ENCODE measurements at places on chromosomes 16 and 17. TPM values are rescaled to one million over a fixed set of nuclear protein-coding genes. Genes with fewer than 3 reads are reported as not detected.

The MPO gene
- total RNA-seq, result 0.17 TPM

The ASB16 gene
- not detected for total RNA-seq

The ATP2C2 gene
- not detected for total RNA-seq

The NOTUM gene
- 0.05 TPM for total RNA-seq

GRCh38 chr16:84334482-84334881 is 33.9 kb upstream of the ATP2C2 start:
- DNase-seq, result no peak

DNA sequence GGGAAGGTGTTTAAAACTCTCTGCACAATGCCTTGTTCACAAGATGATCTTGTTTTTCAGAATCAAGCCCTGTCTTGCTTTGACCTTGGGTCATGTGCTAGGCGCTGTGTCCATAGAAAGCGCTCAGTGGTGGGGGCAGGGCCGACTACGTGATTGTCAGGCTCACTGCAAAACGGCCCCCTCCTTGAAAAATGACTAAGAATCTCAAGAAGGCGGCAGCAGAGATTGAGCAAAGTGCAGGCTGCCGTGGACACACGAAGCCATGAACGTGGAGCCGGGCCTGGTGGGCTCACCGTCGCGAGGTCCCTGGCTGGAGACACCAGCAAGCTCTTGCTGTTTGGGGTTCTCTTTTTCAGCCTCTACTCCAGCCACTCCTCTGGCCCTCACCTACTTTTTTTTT is 10.2 kb downstream of the ATP2C2 start:
- DNase-seq, result no peak

DNA sequence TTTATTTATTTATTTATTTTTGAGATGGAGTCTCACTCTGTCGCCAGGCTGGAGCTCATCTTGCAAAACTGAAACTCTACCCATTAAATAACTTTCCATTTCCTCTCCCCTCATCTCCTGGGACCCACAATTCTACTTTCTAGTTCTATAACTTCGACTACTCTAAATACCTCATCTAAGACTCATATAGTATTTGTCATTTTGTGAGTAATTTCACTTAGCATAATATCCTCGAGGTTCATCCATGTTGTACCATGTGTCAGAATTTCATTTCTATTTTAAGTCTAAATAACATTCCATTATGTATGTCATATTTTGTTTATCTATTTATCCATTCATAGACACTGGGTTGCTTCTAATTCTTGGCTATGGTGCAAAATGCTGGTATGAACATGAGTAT is 5.1 kb upstream of the NT5M start:
- no peak for DNase-seq

GRCh38 chr16:8948831-8949230 is 14.9 kb downstream of the USP7 start:
- DNase-seq, result no peak

DNA sequence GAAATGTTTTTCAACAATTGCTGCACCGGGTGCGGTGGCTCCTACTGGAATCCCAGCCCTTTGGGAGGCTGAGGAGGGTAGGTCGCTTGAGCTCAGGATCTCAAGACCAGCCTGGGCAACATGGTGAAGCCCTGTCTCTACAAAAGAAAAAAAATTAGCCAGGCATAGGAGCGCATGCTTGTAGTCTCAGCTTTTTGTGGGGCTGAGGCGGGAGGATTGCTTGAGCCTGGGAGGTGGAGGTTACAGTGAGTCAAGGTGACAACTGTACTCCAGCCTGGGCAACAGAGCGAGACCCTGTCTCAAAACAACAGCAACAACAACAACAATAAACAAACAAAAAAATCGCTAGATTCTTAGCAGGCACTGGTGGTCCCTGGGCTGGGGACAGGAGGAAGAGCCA is 28.5 kb downstream of the IL21R start:
- DNase-seq, result no peak

DNA sequence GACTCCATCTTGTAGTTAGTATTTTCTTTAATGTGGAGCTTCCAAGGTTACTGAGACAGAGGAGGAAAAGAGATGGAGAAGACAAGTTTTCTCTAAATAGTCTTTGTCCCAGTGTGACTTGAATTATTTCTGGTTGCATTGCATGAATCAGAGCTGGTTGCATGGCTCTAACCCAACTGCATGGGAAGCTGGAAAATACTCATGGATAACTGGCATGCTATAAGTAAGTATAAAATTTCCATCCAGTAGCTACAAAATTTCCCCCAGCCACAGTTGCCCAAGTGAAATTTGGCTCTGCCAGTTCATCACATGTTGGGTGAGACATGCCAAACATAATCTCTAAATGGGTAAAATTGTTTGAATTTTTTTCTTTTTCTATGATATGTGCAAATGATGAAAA is 1161.5 kb downstream of the CDH11 start:
- DNase-seq, result no peak

DNA sequence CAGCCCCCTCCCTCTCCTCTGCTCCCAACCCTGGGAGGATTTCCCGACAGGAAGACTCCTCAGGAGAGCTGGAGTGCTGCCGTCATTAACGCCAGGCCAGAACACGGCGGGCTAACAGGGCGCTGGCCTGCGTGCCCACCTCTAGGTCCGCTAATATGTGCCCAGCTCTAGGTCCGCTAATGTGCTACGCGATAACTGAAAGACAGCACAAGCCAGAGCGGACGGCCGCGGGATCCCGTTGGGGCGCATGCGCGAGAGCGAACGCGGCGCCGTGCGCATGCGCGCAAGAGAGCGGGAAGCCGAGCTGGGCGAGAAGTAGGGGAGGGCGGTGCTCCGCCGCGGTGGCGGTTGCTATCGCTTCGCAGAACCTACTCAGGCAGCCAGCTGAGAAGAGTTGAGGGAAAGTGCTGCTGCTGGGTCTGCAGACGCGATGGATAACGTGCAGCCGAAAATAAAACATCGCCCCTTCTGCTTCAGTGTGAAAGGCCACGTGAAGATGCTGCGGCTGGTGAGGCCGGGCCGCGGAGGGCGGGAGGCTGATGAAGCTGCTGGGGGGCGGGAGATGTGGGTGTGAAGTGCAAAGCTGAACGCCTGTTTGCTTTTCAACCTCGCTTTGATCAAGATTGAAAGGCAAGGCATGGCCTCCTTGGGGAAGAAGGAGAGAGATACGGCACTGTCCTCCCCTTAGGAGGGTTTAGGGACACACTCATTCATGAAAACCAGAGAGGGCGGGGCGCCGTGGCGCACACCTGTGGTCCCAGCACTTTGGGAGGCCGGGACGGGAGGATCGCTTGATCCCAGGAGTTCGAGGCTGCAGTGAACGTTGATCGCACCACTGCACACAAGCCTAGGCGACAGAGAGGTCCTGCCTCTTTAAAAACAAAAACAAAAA is at the start of gene CKLF:
Gene CKLF (plus strand): TSS at position 291 of the 892 bp plus-strand sequence. CDS start 140 bp downstream, at position 431.
- DNase-seq, result peak; percentile 72

GRCh38 chr16:27639561-27640276 is 89.8 kb downstream of the KATNIP start:
- peak; percentile 49 for DNase-seq

DNA sequence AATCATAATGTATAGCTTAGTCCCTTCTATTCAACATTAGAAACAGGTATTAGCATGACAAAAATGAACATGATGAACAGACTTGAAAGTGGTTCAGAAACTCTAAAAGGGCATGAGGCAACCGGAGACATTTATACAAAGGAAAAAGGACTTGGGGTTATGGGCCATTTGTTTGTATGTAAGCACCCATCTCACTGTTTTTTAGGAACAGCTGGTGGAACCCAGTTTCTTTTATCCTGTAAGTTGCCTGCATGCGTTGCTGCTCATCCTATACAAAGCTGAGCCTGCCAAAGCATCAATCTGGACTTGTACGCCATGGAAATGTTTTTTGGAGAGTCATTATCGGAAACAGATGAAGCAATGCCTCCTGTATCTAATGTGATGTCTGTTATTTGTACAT is 72.3 kb upstream of the NACA2 start:
- no peak for DNase-seq

- DNase-seq, result no peak
Measured at GRCh38 chr17:60395508-60396065, 3.7 kb upstream of the USP32 start.

DNA sequence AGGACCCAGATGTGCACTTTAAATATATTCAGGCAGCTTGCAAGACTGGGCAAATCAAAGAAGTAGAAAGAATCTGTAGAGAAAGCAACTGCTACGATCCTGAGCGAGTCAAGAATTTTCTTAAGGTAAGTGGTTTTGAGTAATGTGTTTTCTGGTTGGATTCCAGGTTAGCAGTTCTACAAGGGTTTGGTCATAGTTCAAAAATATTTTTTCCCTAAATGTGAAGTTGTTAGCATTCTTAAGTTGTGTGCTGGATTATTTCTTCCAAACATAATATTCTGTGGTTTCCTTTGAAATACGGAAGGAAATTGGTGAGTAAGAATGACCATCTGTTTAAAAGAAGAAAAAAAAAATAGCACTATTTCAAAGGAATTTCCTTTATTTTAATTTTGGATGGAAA is 38.4 kb downstream of the PTRH2 start:
- peak; percentile 97 for DNase-seq

DNA sequence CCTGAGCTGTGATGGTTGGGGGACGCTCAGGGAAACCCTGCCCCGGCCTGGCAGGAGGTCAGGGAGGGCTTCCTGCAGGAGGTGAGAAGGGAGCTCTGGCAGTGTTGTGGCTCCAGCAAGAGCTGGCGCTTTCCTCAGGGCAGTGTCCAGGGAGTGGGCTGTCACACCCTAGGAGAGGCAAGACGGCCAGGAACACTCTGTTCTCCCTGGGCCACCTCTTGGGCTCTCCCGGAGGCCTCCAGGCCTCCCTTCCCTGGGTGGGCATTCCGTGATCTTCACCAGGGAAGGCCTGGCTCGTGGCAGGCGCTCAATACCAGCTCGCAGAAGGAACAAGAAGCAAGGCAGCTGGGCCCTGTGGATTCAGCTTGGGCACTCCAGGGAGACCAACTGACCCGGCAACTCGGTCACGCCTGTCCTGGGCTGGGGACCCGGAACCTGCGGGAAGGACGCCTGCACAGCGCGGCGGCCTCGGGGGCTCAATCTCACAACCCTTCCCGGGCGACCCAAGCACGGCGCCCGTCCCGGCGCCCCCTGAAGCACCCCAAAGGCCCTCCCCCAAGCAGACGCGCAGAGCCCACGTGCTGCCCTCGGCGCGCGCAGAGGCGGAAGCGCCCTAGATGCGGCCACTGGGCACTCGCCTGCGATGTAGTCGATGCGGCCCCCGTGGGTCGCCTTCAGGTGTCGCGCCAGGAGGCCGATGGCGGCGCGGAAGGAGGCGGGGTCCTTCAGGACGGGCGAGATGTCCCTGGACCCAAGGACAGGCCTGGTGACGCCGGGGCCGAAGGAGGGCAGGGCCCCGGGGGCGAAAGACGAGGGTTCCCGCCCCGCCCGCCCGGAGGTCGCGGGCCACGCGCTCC is 588 bp downstream of the APRT start:
- peak; percentile 47 for DNase-seq

- DNase-seq, result no peak
Measured at GRCh38 chr16:82195917-82196494, 26.0 kb upstream of the MPHOSPH6 start.

DNA sequence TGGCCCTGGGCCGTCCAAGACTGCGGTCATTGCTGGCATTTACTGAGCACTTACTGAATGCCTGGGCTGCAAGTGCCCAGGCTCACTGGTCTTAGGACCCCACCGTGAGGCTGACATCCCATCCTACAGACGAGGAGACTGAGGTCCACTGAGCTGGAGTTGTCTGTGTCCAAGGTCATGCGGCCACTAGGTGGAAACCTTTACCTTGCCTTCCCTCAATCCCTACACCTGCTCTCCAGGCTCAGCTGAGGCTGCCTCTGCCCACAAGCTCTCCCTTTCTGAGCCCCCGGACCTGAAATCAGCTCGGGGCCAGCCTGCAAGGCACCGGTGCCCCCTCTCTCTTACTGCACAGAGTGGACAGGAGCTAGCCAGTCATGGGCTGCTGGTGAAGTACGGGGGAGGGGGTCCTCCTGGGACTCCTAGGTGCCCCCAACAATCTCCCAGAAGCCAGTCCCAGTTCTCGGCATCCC is 1.5 kb downstream of the CASKIN1 start:
- peak; percentile 62 for DNase-seq

GRCh38 chr16:14179116-14179515 is 108.0 kb downstream of the MRTFB start:
- DNase-seq, result peak; percentile 38

DNA sequence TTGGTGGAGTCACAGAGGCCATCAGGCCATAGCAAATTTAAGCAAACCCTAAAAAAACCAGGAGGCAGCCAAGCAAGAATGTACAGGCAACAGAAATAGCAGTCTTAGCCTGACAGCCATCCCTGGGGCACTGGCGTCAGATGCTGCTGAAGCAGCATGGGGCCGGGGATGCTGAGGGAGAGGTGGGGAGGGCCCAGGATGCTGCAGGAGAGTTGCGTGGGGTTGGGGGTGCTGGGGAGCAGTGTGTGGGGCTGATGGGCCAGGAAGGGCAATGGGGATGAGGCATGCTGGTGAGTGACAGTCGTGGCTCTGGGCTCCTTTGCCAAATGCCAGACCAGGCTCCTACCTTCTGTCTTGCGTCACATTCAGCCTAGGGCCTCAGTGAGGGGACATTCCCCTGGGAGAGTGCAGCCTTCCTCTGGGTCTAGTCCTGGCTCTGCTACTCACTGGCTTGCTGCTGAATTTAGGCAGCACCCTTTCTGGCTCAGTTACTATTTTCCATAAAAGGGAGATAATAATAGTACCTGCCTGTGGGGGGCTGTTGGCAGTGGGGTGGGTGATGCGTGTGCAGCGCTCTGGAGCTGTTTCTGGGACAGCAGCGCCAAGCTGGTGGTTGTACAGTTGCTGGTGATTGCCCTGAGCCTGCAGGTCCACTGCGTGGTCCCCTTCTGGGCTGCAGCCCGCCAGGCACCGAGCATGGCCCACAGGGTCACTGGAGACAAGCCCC is 88.1 kb downstream of the AMFR start:
- no peak for DNase-seq

- DNase-seq, result peak; percentile 66
Measured at GRCh38 chr17:58414596-58414997, 2.7 kb downstream of the RNF43 start.

DNA sequence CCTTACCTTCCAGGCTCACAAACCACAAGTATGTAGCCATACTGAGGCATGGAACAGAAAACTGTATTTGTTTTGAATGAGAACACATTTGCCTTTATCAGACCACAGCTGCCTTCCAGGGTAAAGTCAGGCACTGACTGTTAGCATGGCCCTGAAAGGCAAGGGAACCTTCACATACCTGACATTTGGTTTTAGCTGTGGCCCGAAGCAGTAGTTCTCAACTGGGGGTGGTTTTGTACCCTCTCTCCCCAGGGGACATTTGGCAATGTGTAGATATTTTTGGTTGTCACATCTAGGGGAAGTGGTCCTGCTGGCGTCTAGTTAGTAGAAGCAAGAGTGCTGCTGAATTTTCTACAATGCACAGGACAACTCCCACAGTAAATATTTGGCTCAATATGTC is 9.2 kb downstream of the HERPUD1 start:
- no peak for DNase-seq

Measured in renal cortical epithelial cell (primary cell).